ENCODE measurements at places on chromosomes 4 and X.
A peak's percentile ranks its signal among the peaks of the same experiment; 100 is the strongest.

- no peak for DNase-seq
These were observed 7.8 kb upstream of the MAP7D3 start for GRCh38 chrX:136258951-136259350.

DNA sequence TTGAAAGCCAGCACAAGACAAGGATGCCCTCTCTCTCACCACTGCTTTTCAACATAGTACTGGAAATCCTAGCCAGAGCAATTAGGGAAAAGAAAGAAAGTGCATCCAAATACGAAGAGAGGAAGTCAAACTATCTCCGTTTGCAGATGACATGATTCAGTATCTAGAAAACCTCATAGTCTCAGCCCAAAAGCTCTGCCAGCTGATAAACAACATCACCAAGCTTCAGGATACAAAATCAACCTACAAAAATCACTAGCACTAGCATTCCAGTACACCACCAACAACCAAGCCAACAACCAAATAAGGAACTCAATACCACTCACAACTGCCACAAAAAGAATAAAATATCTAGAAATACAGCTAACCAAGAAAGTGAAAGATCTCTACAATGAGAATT is 38.6 kb downstream of the COX7B2 start:
- no peak for DNase-seq

- no peak for DNase-seq
These were observed 103.2 kb upstream of the LANCL3 start for GRCh38 chrX:37468124-37468739.

DNA sequence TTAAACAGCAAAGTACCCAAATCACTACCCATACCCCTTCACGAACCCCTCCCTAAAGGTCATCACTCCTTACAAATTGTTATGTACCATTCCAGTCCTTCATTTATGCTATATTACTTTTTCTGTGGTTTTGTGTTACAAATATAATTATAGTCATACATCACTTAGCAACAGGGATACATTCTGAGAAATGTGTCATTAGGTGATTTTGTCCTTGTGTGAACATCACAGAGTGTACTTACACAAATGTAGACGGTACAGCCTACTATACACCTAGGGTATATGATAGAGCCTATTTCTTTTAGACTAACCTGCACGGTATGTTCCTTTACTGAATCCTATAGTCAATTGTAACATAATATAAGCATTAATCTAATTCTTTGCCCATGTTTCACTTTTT is 61.9 kb downstream of the ASB9 start:
- DNase-seq: no peak

GRCh38 chr4:169758401-169758962 is 738 bp upstream of the HPF1 start:
- DNase-seq: no peak

DNA sequence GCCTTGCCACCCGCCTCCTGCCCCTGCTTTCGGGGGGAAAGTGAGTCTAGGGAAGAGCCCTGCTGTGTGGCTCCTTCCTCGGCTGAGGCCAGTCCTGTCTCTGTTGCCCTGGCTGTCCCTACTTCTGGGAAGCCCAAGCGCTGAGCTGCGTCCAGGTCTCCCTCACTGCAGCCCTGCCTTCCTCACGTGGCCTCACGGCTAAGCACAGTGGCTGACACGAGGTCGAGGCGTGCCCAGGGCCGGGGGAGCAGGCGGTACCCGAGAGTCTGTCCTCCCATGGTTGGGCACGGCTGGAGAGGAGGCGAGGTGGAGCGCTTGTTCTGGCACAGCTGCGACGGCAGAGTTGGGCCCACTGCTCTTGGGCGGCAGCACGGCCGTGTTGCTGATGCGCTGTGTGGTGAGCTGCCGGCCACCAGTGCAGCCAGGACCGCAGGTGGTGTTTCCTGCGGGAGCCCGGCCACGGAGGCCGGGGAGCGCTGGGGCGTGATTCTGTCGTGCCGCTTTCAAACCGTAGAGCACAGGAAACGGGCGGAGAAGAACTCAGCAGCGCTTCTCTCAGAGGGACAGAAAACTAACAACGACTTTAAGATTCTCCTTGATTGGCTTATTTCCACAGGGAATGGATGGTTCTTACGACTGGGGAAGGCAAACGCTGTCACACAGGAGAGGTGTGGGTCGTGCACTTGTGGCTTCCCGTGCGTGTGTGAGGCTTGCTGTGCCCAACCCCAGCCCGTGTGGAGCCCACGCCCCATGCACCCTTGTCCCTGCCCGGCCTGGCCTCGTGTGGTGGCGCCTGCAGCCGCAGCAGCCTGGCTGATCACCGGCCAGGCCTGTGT is 21.3 kb downstream of the MAEA start:
- no peak for DNase-seq

DNA sequence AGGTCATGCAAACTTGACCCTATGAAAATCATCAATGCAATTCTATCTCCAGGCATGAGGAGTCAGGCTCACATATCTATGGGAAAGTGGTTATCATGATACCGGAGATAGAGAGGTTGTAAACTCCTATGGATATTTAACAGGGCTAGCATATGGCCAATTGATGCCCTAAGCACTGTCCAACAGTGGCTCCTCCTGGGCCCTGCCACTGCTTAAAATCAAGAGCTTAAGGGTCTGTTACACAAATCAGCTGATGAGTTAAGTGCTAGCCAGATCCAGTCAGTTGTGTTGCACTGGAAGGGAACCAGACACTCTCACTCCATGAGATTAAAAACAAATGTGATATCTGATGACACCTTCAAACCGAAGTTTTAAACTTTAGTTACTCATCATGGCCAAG is 337.6 kb downstream of the STIM2 start:
- DNase-seq: no peak

GRCh38 chr4:37568489-37568888 is 117.7 kb downstream of the RELL1 start:
- peak; percentile 40 for DNase-seq

GRCh38 chr4:184397516-184398163 is 76.7 kb downstream of the IRF2 start:
- DNase-seq: no peak

GRCh38 chr4:2593003-2593402 is 56.6 kb downstream of the FAM193A start:
- DNase-seq: no peak

DNA sequence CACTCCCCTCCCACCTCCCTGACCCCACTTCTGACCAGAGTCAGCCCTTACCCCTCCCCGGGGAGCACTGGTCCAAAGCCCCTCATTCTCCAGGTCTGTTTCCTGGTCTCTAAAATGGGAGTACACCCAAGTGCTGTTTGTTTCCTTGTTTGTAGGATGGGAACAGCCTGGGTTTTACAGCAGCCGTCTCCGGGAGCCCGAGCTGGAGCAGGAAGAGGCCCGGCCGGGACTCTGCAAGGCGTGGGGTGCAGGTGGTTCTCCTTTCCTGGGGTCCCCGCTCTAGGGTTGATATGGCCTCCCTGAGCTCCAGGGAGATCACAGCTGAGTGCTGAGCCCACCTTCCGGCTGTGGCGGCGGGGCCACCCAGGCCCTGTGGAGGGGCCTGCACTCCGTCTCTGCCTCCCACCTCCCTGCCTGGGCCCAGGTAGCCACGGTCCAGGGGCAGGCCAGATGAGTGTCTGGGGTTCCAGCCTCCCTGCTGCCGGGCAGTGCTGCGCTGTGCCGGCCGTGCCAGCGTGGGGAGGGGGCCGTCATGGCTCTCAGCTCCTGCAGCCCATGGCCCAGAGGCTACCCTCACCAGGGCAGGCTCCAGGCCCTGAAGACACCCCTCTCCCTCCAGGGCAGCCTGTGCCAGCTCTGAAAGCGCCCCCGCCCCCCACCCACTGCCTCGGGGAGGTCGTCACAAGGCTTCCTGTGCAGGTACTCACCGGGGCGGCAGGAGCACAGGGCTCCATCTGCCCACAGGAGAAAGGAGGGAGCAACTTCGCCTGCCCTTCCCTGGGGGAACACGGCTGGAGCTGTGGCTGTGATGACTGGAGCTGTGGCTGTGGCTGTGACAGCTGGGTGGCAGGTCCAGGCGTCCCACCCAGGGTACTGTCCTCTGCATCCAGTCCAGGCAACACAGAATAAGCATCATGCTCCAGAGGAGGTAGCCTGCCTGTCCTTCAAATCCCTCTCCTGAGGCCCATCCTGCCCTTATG is 98.8 kb downstream of the ADRA2C start:
- no peak for DNase-seq

DNA sequence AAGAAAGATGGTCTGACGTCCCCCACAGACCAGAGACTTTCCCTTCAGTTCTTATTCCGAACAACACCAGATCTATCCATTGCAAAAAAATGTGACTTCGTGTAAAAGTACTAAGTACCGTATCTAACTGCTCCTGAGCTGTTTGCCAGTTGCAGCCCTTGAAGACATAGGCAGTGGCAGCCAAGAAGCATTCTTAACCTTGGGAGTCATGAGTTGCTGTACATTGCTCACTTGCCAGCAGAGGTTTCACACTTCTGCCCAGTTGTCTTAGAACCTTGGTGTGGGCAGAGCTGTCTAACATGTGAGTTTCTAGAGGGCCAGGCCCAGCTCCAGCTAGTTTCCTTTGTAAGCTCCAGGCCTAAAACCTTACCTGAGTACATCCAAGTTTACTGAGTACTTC is 10.5 kb upstream of the CHRDL1 start:
- DNase-seq: no peak

DNA sequence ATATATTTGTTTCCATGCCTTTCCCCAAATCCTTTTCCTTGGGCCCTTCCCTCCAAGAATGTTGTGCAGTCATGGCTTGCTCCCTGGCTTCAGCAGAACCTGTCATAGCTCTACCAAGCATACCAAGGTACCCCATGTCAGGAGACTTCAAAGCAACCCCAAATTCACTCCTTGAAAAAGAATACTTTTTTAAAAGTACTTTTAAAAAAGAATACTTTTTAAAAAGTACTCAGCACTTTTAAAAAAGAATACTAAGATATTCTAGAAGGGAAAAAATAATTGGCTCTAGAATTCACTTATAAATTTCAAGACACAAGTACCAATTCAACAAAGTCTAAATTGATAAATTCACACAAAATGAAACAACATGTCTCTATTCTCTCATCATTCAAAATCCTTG is 76.0 kb downstream of the NR3C2 start:
- DNase-seq: no peak

DNA sequence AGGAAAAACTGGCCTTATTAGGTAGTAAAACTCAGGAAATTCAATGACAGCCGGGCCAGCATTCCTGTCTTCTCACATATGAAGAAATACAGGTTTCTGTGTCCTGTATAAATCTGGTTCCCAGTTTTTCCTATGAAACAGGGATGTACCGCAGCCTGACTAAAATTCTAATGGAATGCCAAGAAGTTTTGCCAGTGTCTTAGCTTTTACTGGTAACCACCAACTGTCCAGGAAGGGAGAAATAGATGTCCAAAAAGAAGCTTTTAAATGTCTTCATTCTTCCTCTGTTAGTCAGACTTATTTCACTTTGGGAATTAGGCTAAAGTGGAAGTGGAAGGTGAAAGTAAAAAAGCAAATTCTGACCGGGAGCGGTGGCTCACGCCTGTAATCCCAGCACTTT is 108.0 kb upstream of the TBL1X start:
- no peak for DNase-seq

GRCh38 chr4:174435974-174436373 is 86.3 kb downstream of the HPGD start:
- no peak for DNase-seq

DNA sequence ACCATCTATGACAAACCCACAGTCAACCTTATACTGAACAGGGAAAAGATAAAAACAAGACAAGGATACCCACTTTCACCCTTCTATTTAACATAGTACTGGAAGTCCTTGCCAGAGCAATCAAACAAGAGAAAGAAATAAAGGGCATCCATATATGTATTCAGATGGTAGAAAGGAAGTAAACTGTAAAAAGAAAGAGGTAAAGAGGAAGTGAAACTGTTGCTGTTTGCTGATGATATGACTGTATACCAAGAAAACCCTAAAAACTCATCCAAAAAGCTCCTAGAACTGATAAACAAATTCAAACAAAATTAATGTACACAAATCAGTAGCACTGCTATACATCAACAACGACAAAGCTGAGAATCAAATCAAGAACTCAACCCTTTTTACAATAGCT is 538.7 kb upstream of the PABPC4L start:
- DNase-seq: no peak

- no peak for DNase-seq
These were observed 10.9 kb downstream of the FAM241A start for GRCh38 chr4:112156112-112156511.

- no peak for DNase-seq
These were observed 58.8 kb downstream of the SPINK2 start for GRCh38 chr4:56762484-56763250.

DNA sequence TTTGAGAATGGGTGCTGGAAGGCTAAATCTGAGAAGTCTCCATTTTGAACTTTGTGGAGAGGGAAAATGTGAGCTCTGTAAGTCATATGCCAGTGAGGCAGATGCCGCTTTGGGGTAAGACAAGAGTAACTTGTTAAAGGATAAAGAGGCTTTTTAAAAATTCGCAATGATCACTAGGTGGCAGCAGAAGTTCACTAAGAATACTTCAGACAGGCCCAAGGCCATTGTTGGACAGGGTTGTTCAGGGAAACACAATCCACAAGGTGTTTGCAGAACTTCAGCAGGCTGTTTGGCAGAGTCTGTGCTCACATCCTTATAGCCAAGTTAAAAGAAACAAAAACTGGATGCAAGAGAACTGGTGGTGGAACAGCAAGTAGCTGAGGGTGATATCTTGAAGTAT is 13.7 kb upstream of the PIGA start:
- peak; percentile 71 for DNase-seq

- peak; percentile 51 for DNase-seq
These were observed 111.3 kb upstream of the LNX1 start for GRCh38 chr4:53702334-53703266.

- DNase-seq: peak; percentile 74
These were observed at the start of gene PRRG1 for GRCh38 chrX:37349221-37350033. PRRG1 (plus strand) TSS chrX:37349364; CDS start chrX:37406250, 56,886 bp downstream.

DNA sequence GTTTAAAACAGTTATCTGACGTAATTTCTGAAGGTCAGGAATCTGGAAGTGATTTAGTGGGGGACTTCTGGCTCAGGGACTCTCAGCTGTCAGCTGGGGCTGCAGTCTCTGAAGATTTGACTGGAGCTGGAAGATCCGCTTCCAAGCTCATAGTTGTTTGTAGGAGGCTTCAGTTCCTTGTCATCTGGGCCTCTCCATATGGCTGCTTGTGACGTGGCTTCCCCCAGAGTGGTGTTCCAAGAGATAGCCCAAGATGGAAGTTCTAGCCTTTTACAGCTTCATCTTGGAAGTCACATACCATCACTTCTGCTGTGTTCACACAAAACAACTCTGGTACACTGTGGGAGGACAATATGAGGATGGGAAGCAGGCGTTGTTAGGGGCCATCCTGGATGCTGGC is 2.1 kb downstream of the MPC1L start:
- no peak for DNase-seq

DNA sequence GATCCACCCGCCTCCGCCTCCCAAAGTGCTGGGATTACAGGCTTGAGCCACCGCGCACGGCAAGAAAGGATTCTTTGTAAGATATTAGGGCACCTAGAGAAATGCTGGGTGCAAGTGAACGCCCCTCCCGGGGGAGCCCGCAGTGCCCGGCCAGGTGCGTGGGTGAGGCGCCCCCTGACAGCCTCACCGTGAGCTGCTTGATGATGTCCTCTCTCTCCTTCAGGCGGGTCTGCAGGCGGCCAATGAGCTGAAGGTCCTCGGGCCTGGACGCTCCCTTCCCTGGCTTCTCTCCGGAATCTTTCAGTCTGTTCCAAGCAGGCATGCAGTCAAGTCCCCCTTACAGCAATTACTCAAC is 21.9 kb downstream of the MED28 start:
- no peak for DNase-seq

Measured in suppressor macrophage (primary cell).